Stimulated activated CD8-positive, alpha-beta memory T cell treated with anti-CD3 and anti-CD28 coated beads, Interleukin-2, amount 100 ng/mL, for 48 hours (primary cell): ENCODE measurements at places on chromosomes 6 and 20.

GRCh38 chr20:42027746-42028268 lies 409.6 kb upstream of the CHD6 start:
- DNase-seq, result no peak

GRCh38 chr6:104253236-104253635 lies 606.5 kb downstream of the HACE1 start:
- no peak for DNase-seq

DNA sequence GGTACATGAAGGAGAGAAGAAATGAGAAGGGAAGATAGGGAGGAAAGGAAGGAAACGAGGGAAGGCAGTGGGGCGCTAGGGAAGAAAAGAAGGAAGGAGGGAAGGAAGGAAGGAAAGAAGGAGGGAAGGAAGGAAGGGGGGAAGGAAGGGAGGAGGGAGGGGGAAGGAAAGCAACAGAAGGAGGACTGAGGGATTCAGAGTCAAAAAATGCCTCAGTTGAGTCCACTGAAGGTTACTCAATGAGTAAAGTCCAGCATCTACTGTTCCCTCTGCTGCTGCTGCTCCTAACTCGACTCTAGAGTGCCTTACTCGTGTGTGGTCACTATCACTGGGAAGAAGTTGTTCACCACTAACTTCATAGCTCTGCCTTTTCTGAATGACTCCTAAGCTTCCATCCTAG lies 33.8 kb downstream of the PHACTR1 start:
- DNase-seq, result no peak

GRCh38 chr20:33604084-33604990 lies 57.8 kb upstream of the C20orf144 start:
- DNase-seq, result no peak

GRCh38 chr20:64183313-64183712 lies 19.1 kb downstream of the MYT1 start:
- DNase-seq, result no peak

DNA sequence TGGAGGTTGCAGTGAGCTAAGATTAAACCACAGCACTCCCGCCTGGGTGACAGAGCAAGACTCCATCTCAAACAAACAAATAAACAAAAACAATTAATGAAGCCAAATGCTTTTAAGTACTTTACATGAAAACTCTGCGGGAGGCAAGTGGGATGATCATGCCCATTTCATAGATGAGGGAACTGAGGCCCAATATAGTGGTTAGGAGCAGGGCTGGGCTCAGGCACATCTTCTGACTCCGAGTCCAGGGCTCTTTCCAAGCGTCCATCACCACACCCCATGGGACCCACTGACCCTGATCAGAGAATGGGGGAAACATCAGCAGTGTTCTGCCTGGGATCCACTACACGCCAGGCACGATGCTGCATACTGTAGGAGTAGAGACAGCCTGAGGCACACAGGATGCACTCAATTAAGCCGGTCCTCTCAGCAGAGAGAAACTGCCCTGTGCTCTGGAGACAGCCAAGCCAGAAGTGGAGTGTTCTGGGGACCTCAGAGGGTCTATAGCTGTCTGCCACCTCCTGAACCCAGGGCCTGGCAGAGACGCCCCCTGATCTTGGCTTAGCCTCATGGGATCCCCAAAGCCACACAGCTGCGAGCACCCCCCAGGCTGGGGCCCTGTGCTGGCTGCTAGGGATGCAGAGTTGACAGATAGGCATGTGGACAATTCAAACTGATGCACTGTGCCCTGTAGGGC lies 13.5 kb downstream of the TTBK1 start:
- DNase-seq, result no peak

DNA sequence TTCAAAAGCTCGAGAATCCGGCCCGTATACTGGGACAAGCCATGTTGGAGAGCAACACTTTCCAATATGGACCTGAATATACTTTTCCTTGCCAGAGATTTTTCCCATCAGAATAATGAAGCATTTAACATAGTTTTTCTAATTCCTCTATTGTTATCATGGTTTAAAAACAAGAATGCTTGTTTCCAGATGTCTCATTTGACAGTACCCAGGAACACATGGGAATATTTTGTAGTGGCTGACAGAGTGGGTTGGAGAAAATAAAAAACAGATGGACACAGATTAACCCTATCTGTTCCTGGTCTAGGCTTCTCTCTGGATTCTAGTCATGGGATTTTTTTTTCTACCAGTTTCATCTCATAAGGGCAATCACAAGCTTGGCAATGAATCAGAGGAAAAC lies 164.8 kb upstream of the CEP162 start:
- no peak for DNase-seq

GRCh38 chr20:37672143-37672542 lies 21.7 kb upstream of the CTNNBL1 start:
- no peak for DNase-seq

- DNase-seq, result no peak
Observed at GRCh38 chr6:41690541-41691330, 44.7 kb downstream of the TFEB start.

DNA sequence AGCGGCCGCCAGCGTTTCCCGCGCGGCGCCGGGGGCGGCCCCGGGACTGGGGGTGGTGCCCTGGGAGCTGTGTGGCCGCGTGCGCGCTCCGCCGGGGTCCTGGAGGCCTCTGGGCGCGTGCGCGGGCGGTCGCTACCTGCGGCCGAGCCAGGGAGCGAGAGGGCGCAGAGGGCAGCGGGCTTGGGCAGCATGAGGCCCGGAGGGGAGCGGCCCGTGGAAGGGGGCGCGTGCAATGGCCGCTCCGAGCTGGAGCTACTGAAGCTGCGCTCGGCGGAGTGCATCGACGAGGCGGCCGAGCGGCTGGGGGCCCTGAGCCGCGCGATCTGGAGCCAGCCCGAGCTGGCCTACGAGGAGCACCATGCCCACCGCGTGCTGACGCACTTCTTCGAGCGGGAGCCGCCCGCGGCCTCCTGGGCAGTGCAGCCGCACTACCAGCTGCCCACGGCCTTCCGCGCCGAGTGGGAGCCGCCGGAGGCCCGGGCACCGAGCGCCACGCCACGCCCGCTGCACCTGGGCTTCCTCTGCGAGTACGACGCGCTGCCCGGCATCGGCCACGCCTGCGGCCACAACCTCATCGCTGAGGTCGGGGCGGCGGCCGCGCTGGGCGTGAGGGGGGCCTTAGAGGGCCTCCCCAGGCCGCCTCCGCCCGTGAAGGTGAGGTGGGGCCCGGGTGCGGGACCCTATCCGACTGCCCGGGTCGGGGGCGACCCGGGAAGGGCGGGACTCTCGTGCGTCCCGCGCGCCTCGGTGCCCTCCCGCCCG lies at the start of gene PM20D2:
Gene PM20D2 (plus strand): TSS at position 100 of the 762 bp plus-strand sequence. CDS start 90 bp downstream, at position 190.
- DNase-seq, result peak; percentile 51

DNA sequence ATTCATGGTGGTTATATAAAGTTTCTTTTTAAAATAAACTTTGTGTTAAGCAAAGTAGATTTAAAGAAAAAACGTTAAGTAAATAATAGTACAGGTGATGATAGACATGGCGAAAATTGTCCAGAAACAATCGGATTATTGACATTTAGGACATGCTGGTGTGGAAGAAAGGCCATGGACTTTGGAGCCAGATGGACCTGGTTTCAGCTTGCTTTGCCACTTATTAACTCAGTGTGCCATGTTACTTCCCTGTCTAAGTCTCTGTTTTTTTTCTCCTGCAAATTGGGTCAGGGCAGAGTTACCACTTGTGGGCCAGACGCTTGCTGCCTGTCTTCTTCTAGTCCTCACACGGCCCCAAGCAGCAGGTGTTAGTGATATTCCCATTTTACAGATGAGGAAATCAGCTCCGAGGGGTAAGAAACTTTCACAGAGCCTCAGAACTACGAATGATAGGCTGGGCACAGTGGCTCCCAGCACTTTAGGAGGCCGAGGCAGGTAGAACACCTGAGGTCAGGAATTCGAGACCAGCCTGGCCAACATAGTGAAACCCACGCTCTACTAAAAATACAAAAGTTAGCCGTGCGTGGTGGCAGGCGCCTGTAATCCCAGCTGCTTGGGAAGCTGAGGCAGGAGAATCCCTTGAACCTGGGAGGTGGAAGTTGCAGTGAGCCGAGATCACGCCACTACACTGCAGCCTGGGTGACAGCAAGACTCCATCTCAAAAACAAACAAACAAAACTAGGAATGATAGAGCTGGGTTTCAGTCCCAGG lies 12.4 kb downstream of the KIF3B start:
- no peak for DNase-seq

DNA sequence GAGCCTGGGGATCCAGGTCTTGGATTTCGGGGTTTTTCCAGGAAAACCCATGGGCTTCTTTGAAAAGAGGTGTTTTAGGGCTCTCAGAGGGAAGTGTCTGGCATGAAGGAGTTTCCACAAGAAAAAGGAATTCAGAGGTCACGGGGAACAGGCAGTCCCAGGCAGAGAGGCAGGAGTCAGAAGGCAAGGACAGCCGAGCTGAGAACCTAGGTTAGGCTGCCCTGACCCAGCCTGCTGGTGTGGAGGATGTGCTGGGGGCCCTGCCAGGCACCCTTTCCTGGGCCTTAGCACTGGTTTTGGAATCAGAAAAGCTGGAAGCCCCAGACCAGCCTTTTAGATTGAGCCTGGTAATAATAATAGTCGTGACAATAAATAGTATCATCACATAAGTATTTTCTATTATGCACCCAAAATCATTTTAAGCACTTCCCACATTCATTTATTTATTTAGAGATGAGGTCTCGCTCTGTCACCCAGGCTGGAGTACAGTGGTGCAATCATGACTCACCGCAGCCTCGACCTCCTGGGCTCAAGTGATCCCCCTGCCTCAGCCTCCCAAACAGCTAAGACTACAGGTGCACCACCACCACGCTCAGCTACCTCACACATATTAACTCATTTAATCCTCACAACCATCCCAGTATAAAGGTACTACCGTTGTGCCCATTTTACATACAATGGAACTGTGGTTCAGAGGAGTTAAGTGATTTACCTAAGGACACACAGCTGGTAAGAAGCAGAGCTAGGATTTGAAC lies 19.9 kb downstream of the TGM2 start:
- no peak for DNase-seq

DNA sequence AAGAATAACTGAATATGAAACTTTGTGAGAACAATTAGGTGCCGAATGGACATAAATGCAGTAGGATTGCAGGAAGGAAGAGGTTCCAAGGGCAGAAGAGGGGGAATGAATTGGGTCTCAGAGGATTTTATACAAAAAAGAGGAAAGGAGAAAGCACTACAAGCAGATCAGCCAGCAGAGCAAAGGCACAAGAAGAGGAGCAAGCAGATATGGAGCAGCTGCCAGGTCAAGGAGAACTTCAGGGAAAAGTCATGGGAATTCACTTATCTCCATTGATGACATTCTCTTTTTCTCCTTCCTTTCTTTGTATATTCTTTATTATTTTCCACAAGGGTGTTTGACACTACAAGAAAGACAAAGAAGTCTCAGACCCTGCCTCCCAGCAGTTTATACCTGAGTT lies 9.6 kb downstream of the DSE start:
- no peak for DNase-seq

DNA sequence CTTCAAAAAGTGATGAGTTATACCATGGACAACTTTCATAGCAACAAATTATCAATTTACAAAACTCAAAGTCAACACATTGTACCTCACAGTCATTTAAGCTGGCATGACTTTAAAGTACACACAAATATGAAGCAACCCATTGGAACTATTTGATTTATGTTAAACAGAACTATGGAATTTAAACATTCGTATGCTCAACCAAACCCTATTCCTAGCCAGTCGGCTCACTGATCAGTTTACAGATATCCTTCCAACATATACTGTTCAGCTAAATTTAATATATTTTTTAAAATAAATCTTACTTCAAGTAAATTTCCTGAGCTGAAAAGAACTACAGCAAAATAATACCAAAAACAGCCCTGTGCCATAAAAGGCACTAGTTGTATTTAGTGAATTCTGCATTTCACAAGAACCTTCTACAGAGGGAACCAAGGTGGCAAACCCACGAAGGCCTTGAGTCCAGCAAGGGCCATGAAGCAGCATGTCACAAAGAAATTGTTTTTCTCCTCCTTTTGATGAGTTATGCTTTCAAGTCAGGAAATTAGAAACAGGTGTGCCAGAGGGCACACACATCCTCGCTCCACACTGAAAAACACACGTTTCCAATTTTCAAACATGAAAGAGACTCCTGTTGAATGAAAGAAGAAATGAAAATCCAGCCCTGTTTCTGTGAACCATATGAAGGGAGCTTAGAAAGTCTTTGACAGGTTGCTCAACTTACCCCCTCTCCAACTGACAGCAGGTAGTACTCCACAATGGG lies 122.8 kb downstream of the TASP1 start:
- DNase-seq, result no peak
